Cortex of kidney (tissue), 1 donor: ENCODE measurements at places on chromosomes 5 and 9.

- no peak for DNase-seq
Measured at GRCh38 chr5:10789726-10790125, 28.7 kb upstream of the DAP start.

DNA sequence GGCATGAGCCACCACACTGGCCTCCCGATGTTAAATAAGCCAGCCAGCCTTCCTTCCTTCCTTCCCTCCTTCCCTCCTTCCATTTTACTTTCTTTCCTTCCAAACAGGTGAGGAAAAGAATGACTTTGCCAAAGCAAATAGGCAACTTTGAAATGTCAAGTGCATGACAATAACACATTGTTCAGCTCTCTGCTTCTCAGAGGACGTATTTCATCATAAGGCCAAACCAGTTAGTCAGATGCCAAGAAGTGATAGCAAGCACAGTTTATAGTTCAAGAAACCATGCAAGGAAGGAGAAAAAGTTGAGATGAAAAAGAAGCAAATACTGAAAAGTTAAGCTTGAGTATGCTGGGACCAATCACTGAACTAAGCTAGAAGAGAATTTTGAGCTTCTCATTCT, 29.5 kb downstream of the POU4F3 start:
- no peak for DNase-seq

GRCh38 chr5:71811779-71812178, 92.7 kb downstream of the CARTPT start:
- DNase-seq, result no peak

GRCh38 chr5:168920019-168920810, 341.0 kb upstream of the PANK3 start:
- DNase-seq, result no peak

- DNase-seq, result no peak
Measured at GRCh38 chr5:5430136-5430535, 7.7 kb downstream of the ICE1 start.

GRCh38 chr5:31530541-31531265, 1.2 kb downstream of the DROSHA start:
- DNase-seq, result no peak
